ENCODE measurements at places on chromosomes 11 and 22. TPM values are rescaled to one million over a fixed set of nuclear protein-coding genes. Genes with fewer than 3 reads are reported as not detected.

DNA sequence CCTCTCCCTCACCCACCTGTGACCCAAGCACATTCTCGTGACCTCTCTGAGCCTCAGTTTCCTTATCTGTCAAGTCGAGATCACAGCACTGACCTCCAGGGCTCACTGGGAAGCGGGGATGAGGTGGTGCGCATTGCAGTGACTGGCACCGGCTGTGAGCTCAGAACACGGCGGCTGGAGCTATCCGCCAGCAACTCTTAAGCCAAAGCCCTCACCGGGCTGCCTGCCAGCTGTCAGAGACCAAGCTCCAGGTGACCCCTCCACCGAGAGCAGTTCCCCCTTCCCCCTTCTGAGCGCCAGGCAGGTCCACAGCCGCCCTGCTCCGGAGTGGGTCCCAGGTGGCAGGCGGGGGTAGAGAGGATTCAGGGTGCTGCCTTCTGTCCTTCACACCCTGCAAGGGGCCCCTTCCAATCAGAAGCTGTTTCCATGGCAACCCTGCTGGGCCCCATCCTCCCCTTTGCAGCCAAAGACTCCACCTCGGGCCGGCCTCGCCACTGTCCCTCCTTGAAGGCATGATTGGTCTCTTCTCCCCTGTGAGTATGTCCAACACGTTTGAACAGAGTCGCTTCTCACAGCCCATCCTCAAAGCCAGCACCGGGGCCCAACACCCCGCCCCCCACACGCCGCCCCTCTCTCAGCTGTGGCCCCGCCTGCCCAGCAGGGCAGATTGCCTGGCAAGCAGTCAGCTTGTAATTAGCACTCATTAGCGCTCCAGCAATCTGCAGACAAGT, 98.7 kb downstream of the WNT7B start:
- no peak overlapping the region for H3K4me3 ChIP-seq
- DNase-seq = no peak
- H3K27me3 ChIP-seq = no peaks in the 10 kb centered on the region
- H3K27ac ChIP-seq = no peak overlapping the region
- H3K36me3 ChIP-seq = no peaks in the 10 kb centered on the region

GRCh38 chr11:62504158-62504973, 42.2 kb downstream of the AHNAK start:
- H3K4me3 ChIP-seq = no peak overlapping the region
- no peaks in the 10 kb centered on the region for H3K27me3 ChIP-seq
- no peak for DNase-seq
- no peaks in the 10 kb centered on the region for H3K36me3 ChIP-seq
- no peak overlapping the region for H3K27ac ChIP-seq

GRCh38 chr22:25208743-25209505, 9.3 kb downstream of the CRYBB3 start:
- no peak for DNase-seq
- no peaks in the 10 kb centered on the region for H3K4me1 ChIP-seq
- H3K27ac ChIP-seq = no peak overlapping the region
- no peaks in the 10 kb centered on the region for H3K36me3 ChIP-seq
- H3K4me3 ChIP-seq = no peak overlapping the region

- no peak overlapping the region for H3K27ac ChIP-seq
- no peaks in the 10 kb centered on the region for H3K27me3 ChIP-seq
- no peak for DNase-seq
Measured at GRCh38 chr11:45648931-45649330, 16.5 kb downstream of the CHST1 start.

GRCh38 chr11:17273668-17274282, 2.8 kb upstream of the NUCB2 start:
- DNase-seq = no peak
- no peaks in the 10 kb centered on the region for H3K27me3 ChIP-seq
- H3K36me3 ChIP-seq = no peaks in the 10 kb centered on the region
- peaks cover 17% of the 10 kb centered on the region for H3K4me1 ChIP-seq
- H3K4me3 ChIP-seq = no peak overlapping the region

GRCh38 chr11:34613552-34614056, 7.3 kb upstream of the EHF start:
- DNase-seq = no peak
- H3K27me3 ChIP-seq = no peaks in the 10 kb centered on the region
- H3K4me1 ChIP-seq = no peaks in the 10 kb centered on the region
- no peaks in the 10 kb centered on the region for H3K36me3 ChIP-seq
- no peak overlapping the region for H3K27ac ChIP-seq
- no peak overlapping the region for H3K4me3 ChIP-seq

- no peak overlapping the region for H3K4me3 ChIP-seq
- no peaks in the 10 kb centered on the region for H3K36me3 ChIP-seq
- peaks cover 41% of the 10 kb centered on the region for H3K4me1 ChIP-seq
- DNase-seq = no peak
- peak overlapping the region; percentile 32 for H3K27ac ChIP-seq
Measured at GRCh38 chr22:40051322-40051721, 56.6 kb downstream of the FAM83F start.

- H3K4me1 ChIP-seq = peaks cover 4% of the 10 kb centered on the region
- H3K4me3 ChIP-seq = no peak overlapping the region
- no peaks in the 10 kb centered on the region for H3K36me3 ChIP-seq
- DNase-seq = no peak
Measured at GRCh38 chr11:134017511-134018430, 51.1 kb upstream of the JAM3 start.

DNA sequence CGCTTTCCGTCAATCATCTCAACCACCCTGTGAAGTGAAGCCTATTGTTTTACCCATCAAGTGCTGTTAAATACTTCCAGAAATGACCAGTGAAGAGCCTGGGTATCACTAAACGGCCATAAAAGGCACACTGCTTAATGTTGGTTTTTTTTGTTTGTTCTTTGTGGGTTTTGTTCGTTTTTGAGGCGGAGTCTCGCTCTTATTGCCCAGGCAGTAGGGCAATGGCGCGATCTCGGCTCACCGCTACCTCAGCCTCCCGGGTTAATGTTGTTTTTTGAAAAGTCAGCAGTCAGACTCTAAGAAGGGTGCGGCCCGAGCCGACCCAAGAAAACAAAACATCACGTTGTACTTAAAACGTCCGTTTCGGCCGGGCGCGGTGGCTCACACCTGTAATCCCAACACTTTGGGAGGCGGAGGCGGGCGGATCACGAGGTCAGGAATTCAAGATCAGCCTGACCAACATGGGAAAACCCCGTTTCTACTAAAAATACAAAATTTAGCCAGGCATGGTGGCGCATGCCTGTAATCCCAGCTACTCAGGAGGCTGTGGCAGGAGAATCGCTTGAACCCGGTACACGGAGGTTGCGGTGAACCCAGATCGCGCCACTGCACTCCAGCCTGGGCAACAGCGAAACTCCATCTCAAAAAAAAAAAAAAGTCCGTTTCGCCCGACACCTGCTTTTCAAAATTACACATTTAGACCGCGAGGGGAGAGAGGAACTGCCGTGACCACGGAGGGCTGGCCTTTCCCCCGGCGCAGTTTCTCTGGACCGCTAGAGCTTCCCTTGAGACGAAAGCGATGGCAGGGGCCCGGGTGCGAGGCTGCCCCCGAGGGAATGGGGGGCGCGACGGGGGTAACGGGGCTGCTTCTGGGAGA, 714 bp downstream of the CD59 start:
- H3K4me3 ChIP-seq = peak overlapping the region; percentile 76
- peaks cover 6% of the 10 kb centered on the region for H3K36me3 ChIP-seq
- H3K27ac ChIP-seq = peak overlapping the region; percentile 72
- DNase-seq = peak; percentile 56

- DNase-seq = no peak
- H3K27me3 ChIP-seq = no peaks in the 10 kb centered on the region
- H3K36me3 ChIP-seq = no peaks in the 10 kb centered on the region
- no peak overlapping the region for H3K4me3 ChIP-seq
- no peak overlapping the region for H3K27ac ChIP-seq
- H3K4me1 ChIP-seq = no peaks in the 10 kb centered on the region
Measured at GRCh38 chr22:47310601-47311000, 548.2 kb downstream of the TBC1D22A start.

DNA sequence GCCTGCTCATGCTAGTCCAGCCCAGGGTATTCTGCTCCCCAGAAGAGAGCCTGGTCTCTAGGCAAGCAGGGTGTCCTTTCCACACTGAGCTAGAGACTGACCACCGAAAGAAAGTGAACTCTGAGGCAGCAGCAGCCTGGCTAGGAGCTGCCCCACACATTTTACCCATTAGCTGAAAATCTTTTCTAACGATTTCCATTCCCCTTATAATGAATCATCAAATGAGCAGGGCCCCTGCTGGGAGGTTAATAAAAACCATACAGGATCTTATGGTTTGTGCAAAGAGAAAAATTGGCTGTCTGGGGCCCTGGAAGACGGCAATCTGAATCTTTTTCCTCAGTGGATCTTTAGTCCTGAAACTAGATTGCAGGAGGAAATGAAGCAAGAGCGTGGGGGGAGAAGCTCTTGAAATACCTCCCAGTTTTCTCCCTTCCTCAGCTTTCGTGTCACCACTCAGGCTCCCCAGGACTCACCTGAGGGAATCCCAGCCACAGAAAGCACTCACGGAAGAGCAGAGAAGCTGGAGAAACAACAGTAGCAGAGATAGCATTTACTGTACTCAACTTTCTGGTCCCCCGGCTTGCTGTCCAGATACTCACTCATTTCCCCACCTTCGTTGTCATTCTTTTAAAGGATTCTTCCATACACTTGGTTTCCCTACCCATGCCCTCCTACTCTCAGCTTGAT, 74.7 kb upstream of the CD44 start:
- no peaks in the 10 kb centered on the region for H3K27me3 ChIP-seq
- H3K4me3 ChIP-seq = no peak overlapping the region
- no peak overlapping the region for H3K27ac ChIP-seq
- H3K36me3 ChIP-seq = no peaks in the 10 kb centered on the region
- peaks cover 26% of the 10 kb centered on the region for H3K4me1 ChIP-seq
- DNase-seq = no peak

GRCh38 chr11:95297680-95298452, 66.9 kb upstream of the SESN3 start:
- H3K36me3 ChIP-seq = no peaks in the 10 kb centered on the region
- H3K27me3 ChIP-seq = no peaks in the 10 kb centered on the region
- peaks cover 27% of the 10 kb centered on the region for H3K4me1 ChIP-seq
- H3K4me3 ChIP-seq = no peak overlapping the region
- no peak for DNase-seq
- H3K27ac ChIP-seq = no peak overlapping the region

DNA sequence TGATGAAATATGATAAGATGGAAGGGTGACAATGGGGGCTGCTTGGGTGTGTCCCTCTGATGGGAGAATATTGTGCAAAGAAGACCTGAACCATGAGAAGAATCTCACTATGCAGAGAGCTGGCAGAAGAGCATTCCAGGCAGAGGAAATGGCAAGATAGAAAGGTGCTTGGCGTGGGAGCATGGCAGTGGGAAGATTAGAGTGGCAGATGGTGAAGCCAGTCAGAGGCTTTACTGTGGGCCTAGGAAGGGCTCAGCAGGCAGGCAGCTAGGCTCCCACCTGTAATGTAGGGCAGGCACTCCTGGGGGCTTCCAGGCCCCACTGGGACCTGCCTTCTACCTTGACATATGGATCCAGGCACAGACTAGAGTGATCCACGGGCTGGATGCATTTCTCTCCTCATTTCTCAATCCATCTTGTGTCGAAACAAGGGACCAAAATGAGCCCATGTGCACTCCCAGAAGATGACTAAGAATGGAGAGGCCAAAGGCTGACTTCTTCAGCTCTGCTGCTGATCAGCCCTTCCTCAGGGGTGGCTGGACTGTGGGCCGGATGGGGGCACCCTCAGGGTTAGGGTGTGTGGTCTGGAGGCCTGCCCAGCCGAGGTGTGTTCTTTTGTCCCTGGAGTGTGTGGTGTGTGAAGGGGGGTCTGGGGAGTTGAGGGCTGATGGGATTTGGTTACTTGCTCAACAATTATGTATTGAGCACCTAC, 88.3 kb downstream of the TSPAN18 start:
- DNase-seq = no peak
- peaks cover 4% of the 10 kb centered on the region for H3K36me3 ChIP-seq
- no peaks in the 10 kb centered on the region for H3K27me3 ChIP-seq
- no peaks in the 10 kb centered on the region for H3K4me1 ChIP-seq
- H3K4me3 ChIP-seq = no peak overlapping the region

- H3K4me3 ChIP-seq = no peak overlapping the region
- H3K27ac ChIP-seq = no peak overlapping the region
- DNase-seq = no peak
- H3K4me1 ChIP-seq = no peaks in the 10 kb centered on the region
- no peaks in the 10 kb centered on the region for H3K36me3 ChIP-seq
Measured at GRCh38 chr22:38612217-38613006, 42.4 kb upstream of the DMC1 start.

- no peak overlapping the region for H3K4me3 ChIP-seq
- H3K27me3 ChIP-seq = no peaks in the 10 kb centered on the region
- no peaks in the 10 kb centered on the region for H3K36me3 ChIP-seq
Measured at GRCh38 chr11:6251120-6251733, 8.4 kb upstream of the CCKBR start.

DNA sequence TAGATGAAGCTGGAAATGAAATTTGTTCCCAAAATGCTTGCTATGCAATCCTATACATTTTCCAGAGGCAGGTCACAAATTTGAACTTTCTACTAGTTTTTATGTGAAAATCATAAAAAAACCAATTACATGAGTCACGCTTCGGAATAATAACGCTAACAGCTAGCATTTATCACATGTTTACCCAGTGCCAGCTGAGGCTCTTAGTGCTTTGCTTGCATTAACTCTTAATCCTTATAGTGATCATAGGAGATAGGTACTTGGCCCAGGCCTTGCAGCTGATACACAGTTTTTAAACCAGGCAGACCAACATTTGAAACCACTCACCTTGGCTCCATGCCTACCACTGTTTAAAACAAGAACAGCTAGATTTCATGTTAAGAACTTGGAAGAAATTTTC, 131.8 kb upstream of the RAG2 start:
- no peaks in the 10 kb centered on the region for H3K36me3 ChIP-seq
- H3K27me3 ChIP-seq = no peaks in the 10 kb centered on the region
- H3K27ac ChIP-seq = no peak overlapping the region
- no peaks in the 10 kb centered on the region for H3K4me1 ChIP-seq
- H3K4me3 ChIP-seq = no peak overlapping the region
- no peak for DNase-seq

DNA sequence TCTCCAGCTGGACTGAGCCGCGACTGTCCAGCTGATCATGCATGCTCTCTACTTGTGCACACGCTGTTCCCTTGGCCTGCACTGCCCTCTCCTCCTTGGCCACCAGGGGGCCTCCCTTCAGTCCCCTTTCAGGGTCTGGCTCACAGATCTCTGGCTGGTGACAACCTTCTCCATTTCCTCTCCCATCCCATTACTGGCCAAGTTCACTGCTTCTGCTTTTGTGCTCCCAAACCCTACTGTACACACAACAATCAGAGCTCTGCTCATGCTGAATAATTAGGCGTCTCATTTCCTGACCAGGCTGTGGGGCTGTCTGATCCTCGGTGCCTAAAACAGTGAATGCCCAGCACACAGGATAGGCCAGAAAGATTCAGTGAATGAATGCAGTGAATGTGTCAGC, 224.0 kb upstream of the NARS2 start:
- H3K27me3 ChIP-seq = no peaks in the 10 kb centered on the region
- H3K4me3 ChIP-seq = no peak overlapping the region
- H3K36me3 ChIP-seq = no peaks in the 10 kb centered on the region
- H3K4me1 ChIP-seq = no peaks in the 10 kb centered on the region
- no peak for DNase-seq

The ART1 gene
- not detected for total RNA-seq

The ST14 gene
- not detected for total RNA-seq

The OR5M8 gene
- total RNA-seq = not detected

The NLRP6 gene
- total RNA-seq = 24.7 TPM

The MPZL3 gene
- 17.4 TPM for total RNA-seq

The C11orf91 gene
- total RNA-seq = not detected

The GRM5 gene
- not detected for total RNA-seq

The APOA1 gene
- total RNA-seq = 0.58 TPM

Data from naive thymus-derived CD4-positive, alpha-beta T cell (primary cell).